ENCODE measurements at places on chromosomes 2 and 18. TPM values are rescaled to one million over a fixed set of nuclear protein-coding genes. Genes with fewer than 3 reads are reported as not detected.

Gene ANTXR1
- 25.6 TPM for total RNA-seq

Gene OTX1
- not detected for total RNA-seq

Gene AQP12B
- total RNA-seq = not detected

Gene MAL
- not detected for total RNA-seq

Gene SULT1C2
- 0.33 TPM for total RNA-seq

Gene EPB41L3
- 8.7 TPM for total RNA-seq

Gene CETN1
- not detected for total RNA-seq

Gene QPCT
- total RNA-seq = 43.6 TPM

Gene NEUROD1
- total RNA-seq = not detected

Gene ATP6V1C2
- total RNA-seq = under 0.01 TPM

Gene CFAP221
- total RNA-seq = not detected

Gene HOXD13
- total RNA-seq = 7.5 TPM

Gene LNPK
- total RNA-seq = 61.6 TPM

Gene FAP
- 269 TPM for total RNA-seq

Measured in uterine smooth muscle cell (primary cell).